ENCODE measurements at places on chromosomes 6 and 20.

DNA sequence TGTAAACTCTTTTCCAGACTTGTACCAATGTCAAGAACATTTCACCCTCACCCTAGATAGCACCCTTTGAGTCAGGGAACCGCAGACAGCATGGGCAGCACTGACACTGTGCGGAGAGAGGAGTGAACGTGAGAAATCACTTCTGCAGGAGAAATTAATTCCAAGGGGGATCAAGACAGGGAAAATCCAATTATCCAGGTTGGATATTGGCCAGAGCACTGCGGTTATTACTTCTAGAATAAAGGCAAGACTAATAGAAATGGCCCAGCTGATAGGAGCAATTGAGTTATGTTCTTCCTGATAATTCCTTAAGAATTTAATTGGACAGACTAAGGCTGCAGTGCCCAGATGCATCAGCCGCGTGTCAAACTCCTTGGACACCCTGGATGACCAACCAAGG lies 179.6 kb downstream of the SMOC2 start:
- no peak for DNase-seq

- no peak for DNase-seq
These were observed 238.8 kb downstream of the TSHZ2 start for GRCh38 chr20:53210931-53211330.

DNA sequence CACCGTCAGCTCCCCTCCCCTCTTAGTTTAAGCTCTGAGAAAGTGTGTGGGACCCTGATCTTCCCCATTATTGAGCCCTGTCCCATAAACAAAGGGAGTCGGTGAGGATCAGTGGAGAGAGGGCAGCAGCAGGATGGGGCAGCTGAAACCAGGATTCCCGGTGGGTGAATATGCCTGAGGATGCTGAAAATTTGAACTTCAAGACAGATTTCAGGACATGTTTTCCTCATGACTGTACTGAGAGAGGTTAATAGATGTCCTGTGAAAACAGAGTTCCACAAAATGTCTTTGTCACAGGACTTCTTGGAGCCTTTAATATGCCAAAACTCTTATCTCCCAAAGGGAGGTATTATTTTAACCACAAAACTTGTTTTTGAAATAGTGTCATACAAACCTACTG lies 53.5 kb upstream of the SLC22A16 start:
- DNase-seq, result no peak

DNA sequence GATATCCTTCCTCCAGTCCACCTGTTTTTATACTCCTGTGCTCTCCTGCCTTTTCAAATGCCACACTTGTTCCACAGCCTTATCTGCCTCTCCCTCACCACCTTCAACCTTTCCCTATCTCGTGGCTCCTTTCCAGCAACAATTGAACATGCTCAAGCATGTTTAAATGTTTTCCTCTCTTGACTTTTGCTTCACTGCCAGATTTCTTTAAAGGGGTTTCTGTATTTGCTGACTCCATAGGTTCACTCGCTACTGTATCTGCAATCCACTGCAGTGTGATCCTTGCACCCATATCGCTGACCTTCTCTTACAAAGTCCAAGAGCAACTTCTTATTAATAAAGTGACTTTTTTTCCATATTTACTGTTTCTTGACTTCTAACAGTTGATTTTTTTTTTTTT lies 11.2 kb upstream of the GMNN start:
- no peak for DNase-seq

- DNase-seq, result no peak
These were observed 113.2 kb downstream of the CEBPB start for GRCh38 chr20:50303573-50304500.

DNA sequence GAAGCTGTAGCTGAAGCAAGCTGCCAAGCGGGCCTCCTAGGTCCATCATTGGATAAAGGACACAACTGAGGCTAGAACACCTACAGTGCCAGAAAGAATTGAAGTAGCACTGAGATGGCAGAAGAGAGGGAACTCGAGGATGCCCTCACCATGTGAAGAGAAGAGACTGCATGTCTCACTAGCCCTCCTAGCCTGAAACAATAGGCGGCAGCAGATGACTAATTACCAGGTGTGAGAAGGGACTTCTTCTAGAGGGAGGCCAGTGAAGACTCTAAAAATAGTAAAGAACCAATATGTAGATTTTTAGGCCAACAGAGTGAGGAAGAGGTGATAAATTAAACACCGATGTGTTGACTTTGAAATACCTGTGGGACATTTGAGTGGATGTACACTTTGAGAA lies 50.3 kb downstream of the LGSN start:
- DNase-seq, result no peak

- DNase-seq, result no peak
These were observed 99.1 kb downstream of the ADGB start for GRCh38 chr6:146697921-146698320.

DNA sequence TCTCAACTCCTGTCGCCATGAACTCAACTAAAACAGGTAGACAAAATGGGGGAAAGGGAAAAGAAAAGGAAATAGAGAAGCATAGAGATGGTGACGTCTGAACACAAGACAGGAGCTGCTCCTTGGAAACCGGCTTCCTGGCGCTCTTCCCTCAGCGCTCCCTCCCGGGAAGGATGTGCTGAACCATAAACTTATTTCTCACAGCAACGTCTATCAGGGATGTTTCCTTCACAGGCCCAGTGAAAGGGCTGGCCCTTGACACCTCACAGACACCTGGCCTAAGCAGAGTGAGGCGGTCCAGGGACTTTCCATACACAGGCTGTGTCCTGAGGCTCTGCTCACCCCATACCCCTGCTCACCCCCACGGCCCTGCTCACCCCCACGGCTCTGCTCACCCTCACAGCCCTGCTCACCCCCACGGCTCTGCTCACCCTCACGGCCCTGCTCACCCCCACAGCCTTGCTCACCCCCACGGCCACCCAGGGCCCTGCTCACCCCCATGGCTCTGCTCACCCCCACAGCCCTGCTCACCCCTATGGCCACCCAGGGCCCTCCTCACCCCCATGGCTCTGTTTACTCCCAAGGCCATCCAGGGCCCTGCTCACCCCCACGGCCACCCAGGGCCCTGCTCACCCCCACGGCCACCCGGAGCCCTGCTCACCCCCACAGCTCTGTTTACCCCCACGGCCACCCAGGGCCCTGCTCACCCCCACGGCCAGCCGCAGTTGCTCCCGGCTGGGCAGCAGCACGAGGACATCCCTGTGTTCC lies 653 bp downstream of the FRMD1 start:
- DNase-seq, result no peak

GRCh38 chr6:21801446-21802174 lies 208.1 kb downstream of the SOX4 start:
- DNase-seq, result no peak

DNA sequence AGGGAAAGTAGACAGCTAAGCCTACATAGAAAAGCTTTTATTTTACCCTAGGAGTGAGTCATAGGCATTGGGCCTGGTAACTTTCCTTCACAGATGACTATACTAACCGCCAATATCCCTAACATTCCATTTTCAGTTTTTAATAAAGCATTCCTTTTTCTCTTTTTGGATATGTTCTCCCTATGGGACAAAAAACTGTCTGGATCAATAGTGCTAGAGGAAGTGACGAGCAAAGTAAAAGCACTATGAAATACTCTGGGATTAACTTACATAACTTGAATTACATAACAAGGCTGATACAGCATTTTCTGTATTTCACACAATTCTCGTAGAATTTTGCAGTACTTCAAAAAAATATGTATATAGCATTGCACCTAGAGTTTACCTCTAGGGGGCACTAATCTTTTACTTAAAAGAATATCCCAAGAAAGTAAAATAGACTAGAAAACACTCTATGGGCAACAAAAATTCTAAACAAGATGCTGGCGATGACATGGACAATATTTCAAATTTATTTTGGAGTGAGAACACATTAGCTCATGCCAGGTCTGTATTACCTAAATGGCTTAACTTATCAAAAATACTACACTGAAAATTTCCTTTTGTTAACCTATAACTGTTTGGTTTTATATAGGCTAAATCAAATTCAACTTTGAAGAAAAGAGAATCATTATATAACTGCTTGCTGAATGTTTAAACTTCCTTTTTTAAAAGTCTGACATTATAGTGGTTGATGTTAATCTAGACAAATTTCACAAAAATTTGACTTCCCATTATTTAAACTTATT lies 66.3 kb upstream of the DST start:
- DNase-seq, result no peak

- no peak for DNase-seq
These were observed 6.5 kb upstream of the DDO start for GRCh38 chr6:110421749-110422443.

GRCh38 chr6:116018976-116019375 lies 41.7 kb downstream of the FRK start:
- no peak for DNase-seq

GRCh38 chr20:24060851-24061590 lies 72.4 kb upstream of the GGTLC1 start:
- DNase-seq, result no peak

- DNase-seq, result no peak
These were observed 66.4 kb downstream of the STX11 start for GRCh38 chr6:144216668-144217218.

DNA sequence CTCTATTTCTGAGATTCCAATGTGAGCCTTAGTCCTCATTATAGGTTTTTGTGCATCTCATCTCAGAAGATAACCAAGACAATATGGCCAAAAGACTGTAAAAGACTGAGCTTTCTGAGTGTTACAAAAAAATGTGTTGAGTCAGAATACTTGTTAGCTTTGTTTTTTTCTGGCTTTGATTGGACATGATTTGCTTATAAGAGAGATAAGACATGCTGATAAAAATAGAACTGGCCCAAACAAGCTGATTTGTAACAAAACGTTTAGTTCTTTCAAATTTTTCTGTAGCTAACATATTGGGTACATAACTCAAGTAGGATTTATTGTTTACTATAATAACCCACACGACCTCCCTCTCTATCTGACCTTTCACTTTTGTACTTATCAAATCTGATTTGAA lies 32.9 kb downstream of the FILIP1 start:
- no peak for DNase-seq

- DNase-seq, result no peak
These were observed 96.3 kb downstream of the PRDM1 start for GRCh38 chr6:106182455-106182854.

DNA sequence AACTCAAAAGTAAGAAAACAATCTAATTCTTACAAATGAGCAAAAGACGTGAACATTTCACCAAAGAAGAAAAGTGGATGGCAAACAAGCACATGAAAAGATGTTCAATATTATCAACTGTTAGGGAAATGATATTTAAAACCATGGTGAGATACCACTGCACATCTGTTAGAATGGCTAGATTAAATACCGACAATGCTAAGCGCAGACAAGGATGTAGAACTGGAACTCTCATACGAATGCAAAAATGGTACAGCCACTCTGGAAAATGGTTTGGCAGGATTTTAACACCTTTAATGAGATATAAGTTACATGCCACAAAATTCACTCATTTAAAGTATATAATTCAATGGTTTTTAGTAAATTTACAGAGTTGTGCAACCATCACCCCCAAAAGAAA lies 44.6 kb upstream of the NFATC2 start:
- DNase-seq, result no peak

DNA sequence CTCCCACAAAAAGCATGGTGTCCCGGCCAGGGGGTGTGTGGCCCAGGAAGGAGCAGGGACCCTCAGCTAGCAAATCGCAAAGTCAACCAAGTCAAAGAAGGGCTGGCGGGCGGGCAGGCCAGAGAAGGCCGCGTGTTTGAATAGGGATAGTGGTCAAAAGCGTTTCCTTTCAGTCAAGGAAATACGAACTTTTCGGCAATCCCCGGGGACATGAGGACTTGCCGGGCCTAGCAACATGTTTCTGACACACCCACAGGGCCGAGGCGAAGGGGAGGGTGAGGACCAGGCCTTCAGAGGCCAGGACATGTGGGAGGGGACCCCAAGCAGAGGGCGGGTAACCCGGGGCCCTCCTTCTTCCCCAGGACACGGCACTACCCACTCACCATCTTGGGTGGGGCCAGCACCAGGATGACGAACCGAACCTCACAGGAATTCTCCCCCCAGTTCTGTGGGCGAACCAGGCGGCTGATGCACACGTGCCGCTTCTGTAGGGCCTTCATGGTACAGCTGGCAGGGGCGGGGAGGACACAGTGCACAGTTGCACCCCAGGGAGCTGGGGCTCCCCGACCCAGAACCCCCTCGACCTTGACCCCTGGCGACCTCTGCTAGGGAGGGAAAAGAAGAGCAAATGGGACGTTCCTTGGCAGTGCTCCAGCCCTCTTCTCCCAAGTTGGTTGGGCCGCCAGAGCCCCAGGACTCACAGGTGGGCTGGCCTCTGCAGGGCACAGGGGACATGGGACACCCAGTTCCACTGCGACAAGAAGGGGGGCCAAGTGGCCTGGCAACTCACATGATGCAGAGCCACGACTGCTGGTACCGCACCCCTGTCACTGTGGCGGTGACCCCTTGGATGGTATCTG lies 5.6 kb downstream of the SLC4A11 start:
- no peak for DNase-seq

GRCh38 chr6:2127484-2127911 lies 117.9 kb downstream of the GMDS start:
- peak; percentile 49 for DNase-seq

DNA sequence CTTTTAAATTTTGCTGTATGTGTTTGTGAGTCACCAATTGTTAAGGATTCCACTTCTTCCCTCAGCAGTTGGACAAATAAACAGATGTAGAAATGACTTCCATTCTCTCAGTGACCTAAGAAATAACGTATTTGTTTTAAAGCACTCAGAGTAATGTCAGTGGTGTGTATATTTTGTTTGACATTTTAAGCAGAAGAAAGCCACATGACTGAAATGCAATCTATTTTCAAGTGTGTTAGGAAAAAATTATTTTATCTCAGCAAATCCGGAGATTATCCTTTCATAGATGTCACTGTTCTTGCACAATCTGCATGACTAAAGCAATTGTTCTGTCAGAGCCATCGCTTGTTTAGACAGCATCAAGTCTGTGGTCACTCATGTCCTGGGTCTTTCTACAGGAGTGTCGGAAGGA lies 77.1 kb downstream of the JAG1 start:
- DNase-seq, result no peak

- no peak for DNase-seq
These were observed 92.2 kb downstream of the GRM4 start for GRCh38 chr6:34053721-34054120.

GRCh38 chr6:93703431-93703830 lies 284.1 kb upstream of the EPHA7 start:
- DNase-seq, result no peak

GRCh38 chr6:156747715-156748114 lies 29.5 kb upstream of the ARID1B start:
- no peak for DNase-seq

DNA sequence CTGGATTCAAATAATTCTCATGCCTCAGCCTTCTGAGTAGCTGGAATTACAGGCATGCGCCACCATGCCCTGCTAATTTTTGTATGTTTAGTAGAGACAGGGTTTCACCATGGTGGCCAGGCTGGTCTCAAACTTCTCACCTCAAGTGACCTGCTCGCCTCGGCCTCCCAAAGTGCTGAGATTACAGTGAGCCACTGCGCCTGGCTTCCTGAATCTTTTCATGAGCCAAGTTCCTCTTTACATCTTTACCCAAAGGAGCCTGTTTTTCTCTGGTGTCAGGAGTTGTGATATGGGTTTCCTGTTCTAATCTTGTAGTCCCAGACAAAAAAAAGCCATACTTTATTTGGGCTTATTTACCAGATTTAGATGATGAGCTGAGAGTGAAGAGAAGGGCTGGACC lies 34.4 kb downstream of the PCNA start:
- no peak for DNase-seq

GRCh38 chr6:140544431-140544830 lies 1170.0 kb upstream of the CITED2 start:
- no peak for DNase-seq
